ENCODE measurements at places on chromosomes 3 and 15.
A peak's percentile ranks its signal among the peaks of the same experiment; 100 is the strongest.

- DNase-seq, result no peak
Observed at GRCh38 chr3:146227486-146227885, 23.4 kb downstream of the PLSCR4 start.

- DNase-seq, result peak; percentile 94
Observed at GRCh38 chr15:101723874-101724674, at the start of gene TARS3. Gene TARS3 (minus strand): TSS chr15:101724473. CDS start chr15:101724387, 86 bp downstream.

DNA sequence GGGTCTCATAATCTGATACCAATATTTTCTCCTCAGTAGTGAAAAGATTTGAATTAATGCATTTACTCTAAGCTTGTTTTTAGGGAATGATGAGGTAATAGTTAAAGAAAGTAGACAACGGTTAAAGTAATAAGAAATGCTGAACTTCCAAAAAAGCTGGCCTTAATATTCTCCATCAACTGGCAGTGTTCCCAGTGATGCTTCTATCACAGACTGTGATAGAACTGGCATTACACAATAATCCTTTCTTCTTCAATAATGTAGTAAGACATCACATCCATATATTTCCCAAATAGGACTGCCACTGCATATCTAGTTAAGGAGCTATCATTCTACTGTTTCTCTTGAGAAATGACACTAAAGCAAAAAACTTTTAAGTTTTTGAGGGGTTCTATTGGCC lies 188.7 kb downstream of the IL5RA start:
- DNase-seq, result no peak

- DNase-seq, result no peak
Observed at GRCh38 chr15:32120577-32121383, 90.5 kb downstream of the CHRNA7 start.

DNA sequence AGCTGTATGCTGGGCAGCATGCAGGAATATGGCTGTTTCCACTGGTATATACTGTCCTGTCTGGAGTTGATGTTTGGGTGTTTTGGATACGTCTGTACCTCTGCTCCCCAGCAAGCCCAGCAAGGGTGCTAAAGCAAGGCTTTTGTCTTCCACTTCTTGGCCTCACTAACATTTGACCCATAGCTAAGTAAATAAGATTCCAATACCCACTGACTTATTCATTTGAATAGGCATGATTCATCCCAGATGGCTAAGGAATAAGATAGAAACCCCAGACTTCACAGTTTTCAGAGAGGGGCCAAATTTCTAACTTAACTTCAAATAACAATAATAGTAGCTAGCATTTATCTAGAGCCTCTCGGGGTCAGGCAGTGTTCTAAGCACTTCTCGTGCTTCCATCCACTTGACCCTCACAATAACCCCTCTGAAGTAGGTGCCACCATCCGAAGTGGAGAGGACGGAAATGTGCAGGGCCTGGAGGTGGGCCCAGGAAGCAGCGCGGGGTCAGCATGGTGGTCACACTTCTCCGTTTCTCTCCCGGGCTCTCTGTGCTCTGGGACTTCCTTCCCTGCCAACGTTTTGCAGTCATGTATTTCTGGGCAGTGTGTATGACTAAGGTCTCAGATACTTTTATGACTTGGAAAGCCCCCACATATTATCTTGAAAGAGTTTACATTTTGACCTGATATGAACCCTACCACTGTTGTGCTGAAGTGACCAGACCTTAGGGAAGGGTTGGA lies 39.3 kb downstream of the LRRK1 start:
- DNase-seq, result no peak

- no peak for DNase-seq
Observed at GRCh38 chr3:130792246-130792645, 45.6 kb upstream of the PIK3R4 start.
